Naive thymus-derived CD8-positive, alpha-beta T cell (primary cell): ENCODE measurements at places on chromosomes 16 and 17. TPM values are rescaled to one million over a fixed set of nuclear protein-coding genes. Genes with fewer than 3 reads are reported as not detected.

CIBAR2 gene
- not detected for polyA plus RNA-seq

KRTAP4-12 gene
- polyA plus RNA-seq: 0.15 TPM

KRTAP4-9 gene
- polyA plus RNA-seq: not detected

TBKBP1 gene
- polyA plus RNA-seq: not detected

DNA sequence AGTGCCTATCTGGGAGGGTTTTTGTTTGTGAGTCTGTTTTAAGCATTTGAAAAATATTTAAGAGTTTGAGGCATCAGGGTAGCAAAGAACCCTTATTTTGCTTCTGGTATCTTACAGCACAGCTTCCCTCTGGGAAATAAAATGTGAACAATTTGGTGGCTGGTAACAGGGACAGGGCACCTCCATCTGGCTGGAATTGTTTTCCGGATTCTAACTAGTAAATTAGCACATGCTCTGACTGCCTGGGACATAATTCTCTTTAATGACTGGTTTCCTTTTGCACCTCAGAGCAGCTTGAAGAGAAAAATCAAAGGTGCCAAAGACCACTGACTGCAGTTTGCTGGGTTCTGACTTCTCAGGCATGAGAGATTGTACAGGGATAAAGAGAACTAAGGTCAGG lies 469.1 kb downstream of the GRIN2A start:
- no peaks in the 10 kb centered on the region for H3K36me3 ChIP-seq
- H3K27ac ChIP-seq: no peak overlapping the region
- H3K27me3 ChIP-seq: peaks cover 16% of the 10 kb centered on the region
- no peak for DNase-seq

DNA sequence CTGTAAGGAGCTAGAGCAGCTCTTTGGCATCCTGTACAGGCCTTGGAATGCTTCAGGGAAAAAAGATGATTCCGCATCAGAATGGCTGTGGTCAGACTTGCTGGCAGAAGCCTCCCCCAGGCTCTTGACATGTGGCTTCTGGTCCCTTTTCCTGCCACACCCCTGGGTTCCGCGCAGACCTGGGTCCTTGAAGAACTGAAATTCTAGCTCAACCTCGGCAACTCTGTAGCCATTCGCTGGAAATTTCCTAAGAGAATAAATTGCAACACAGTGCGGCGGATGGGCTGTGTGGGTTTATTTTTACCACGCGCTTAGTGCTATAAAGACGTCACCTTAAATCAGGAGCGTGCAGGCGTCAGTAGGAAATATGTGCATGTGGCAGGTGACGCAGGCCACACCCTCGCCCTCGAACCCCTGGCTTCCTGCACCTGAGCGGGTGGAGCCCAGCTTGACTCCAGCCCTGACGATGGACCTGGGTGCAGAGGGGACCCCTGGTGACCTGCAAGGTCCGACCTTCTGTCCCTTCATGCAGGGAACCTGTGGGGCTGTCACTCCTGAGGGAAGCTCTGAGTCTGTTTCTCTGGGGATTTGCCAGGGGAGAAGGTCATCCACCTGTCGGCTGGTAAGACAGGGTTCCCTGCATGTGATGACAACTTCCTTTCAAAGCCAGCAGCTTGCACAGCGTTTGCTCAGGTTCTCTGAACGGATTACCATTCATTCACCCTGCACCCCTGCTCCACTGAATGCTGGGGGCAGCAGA lies 46.3 kb downstream of the METRNL start:
- H3K27me3 ChIP-seq: peaks cover 51% of the 10 kb centered on the region
- H3K27ac ChIP-seq: peak overlapping the region; percentile 20
- H3K4me3 ChIP-seq: peak overlapping the region; percentile 36

- H3K27me3 ChIP-seq: peaks cover 16% of the 10 kb centered on the region
- H3K4me3 ChIP-seq: no peak overlapping the region
- H3K36me3 ChIP-seq: peaks cover 8% of the 10 kb centered on the region
- H3K27ac ChIP-seq: no peak overlapping the region
These were observed 23.9 kb upstream of the DLX3 start for GRCh38 chr17:50018909-50019308.

- DNase-seq: no peak
- H3K27me3 ChIP-seq: no peaks in the 10 kb centered on the region
- no peaks in the 10 kb centered on the region for H3K36me3 ChIP-seq
These were observed at the start of gene SPEM2 for GRCh38 chr17:7425316-7425715. Gene SPEM2 (plus strand): TSS chr17:7425616. CDS start chr17:7425689, 73 bp downstream.

DNA sequence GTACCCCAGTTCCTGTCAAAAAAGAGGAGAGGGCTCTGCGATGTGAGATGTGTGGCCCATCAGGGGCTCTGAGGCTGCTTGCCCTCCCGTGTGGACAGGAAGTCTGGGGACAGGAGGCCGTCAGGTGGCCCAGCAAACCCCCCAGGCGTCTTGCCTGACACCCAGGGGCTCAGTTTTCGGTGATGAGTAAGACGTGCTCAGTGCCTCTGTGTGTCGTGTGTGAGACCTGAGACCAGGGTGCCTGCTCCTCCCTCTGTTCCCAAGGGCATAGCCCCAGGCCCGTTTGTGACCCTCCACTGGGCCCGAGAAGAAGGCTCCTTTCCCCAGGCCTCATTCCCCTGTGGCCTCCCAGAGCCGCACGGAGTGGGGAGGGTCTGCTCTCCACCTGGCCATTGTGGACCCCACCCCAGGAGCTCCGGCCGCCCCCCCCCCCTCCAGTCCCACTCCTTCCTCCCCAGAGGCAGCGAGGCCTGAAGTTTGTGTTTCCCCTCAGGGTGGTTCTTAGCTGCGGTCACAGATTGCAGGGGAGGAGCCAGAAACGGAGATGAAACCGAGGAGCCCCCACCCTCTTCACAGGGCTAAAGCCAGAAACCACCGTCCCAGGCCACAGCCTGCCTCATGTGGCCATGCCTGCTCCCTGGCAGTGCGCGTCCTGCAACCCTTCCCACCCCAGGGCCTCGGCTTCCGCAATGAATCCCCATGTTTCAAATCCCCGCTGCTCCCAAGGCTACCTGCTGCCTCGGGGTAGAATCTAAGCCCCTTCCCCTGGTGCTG lies 4.9 kb upstream of the ACTG1 start:
- peak; percentile 66 for DNase-seq
- H3K4me3 ChIP-seq: peak overlapping the region; percentile 67
- peak overlapping the region; percentile 79 for H3K27ac ChIP-seq

DNA sequence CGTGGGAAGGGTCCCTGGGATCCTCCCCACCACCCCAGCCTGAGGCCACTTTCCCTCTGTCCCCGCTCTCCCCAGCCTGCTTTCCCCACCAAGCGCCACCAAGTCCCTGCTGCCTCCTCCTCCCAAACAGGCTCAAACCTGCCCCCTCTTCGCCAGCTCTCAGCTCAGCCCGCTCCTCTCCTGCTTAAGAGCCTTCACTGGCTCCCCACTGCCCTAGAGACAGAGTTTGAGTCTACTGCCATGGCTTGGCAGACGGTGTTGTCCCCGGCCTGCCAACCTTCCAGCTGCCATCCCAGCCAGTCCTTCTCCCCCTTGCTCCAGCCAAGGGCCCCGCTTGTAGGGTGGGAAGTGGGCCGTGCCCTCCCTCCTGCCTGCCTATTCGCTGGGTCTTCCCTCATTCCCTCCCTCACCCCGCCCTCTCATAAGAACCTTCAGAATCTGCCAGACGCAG lies 11.1 kb downstream of the IL4R start:
- peak overlapping the region; percentile 78 for H3K27ac ChIP-seq
- no peak overlapping the region for H3K4me3 ChIP-seq
- no peaks in the 10 kb centered on the region for H3K27me3 ChIP-seq
- H3K4me1 ChIP-seq: peaks cover 38% of the 10 kb centered on the region

DNA sequence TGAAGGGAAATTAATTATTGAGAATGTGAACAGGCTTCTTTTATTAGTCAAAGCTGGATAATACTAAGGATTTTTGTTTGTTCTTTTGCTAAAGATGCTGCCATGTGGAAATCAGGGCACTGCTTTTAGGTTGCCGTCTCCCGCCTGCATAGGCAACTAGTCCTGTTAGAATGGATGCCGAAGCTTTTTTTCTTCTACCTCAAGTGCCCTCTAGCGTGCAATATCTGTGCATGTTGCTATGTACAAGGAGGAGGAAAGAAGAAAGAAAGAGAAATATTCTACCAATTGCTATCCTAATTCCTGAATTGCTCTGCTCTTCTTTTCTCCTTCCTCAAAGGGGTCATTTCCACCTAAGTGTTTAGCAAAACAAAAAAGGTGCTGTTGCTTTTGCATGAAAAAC lies 5.2 kb upstream of the CDH8 start:
- H3K27ac ChIP-seq: no peak overlapping the region
- H3K4me3 ChIP-seq: no peak overlapping the region
- peaks cover 13% of the 10 kb centered on the region for H3K27me3 ChIP-seq

GRCh38 chr17:81119223-81120148 lies 45.8 kb upstream of the PVALEF start:
- no peak overlapping the region for H3K27ac ChIP-seq
- no peaks in the 10 kb centered on the region for H3K4me1 ChIP-seq
- peak overlapping the region; percentile 46 for H3K4me3 ChIP-seq
- no peaks in the 10 kb centered on the region for H3K27me3 ChIP-seq

DNA sequence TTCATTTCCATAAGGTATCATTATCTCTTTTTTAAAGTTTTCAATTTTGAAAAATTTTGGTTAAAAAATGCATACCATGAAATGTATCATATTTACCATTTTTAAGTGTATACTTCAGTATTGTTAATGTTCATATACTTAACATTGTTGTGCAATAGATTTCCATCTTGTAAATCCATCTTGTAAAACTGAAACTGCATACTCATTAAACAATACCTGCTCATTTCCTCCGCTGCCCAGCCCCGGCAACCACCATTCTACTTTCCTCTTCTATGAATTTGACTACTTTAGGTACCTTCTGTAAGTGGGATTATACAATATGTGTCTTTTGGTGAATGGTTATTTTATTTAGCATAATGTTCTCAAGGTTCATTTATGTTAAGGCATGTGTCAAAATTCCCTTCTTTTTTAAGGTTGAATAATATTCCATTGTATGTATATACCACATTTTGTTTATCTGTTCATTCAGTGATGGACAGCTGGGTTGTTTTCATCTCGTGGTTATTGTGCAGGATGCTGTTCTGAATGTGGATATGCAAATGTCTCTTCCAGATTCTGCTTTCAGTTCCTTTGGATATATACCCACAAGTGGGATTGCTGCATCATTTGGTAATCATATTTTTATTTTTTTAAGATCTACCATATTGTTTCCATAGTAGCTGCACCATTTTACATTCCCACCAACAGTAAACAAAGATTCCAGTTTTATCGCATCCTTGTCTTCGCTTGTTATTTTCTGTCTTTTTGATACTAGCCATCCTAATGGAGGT lies 6.7 kb downstream of the CCL2 start:
- no peak overlapping the region for H3K4me3 ChIP-seq
- no peak overlapping the region for H3K27ac ChIP-seq
- H3K4me1 ChIP-seq: no peaks in the 10 kb centered on the region
- peaks cover 34% of the 10 kb centered on the region for H3K27me3 ChIP-seq
- DNase-seq: no peak

DNA sequence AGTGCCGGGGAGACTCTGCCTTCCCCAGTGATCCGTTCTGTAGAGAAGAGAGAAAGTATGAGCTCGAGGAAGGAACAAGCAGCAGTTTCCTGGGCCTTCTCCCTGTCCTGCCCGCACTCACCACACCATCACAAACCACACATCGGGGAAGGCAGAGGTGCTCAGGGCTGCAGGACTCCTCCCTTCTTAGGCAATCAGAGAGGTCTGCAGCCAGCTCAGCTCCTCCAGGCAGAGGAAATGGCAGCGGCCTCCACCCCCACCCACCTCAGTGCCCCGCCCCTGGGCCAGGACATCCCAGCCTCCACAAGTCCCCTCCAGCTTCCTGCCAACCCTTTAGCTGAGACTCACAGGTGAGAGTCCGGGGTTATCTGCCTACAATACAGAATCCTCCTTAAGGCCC lies 2.0 kb downstream of the ZNF319 start:
- peaks cover 78% of the 10 kb centered on the region for H3K4me1 ChIP-seq
- H3K4me3 ChIP-seq: peak overlapping the region; percentile 86
- no peaks in the 10 kb centered on the region for H3K27me3 ChIP-seq
- peak; percentile 40 for DNase-seq

DNA sequence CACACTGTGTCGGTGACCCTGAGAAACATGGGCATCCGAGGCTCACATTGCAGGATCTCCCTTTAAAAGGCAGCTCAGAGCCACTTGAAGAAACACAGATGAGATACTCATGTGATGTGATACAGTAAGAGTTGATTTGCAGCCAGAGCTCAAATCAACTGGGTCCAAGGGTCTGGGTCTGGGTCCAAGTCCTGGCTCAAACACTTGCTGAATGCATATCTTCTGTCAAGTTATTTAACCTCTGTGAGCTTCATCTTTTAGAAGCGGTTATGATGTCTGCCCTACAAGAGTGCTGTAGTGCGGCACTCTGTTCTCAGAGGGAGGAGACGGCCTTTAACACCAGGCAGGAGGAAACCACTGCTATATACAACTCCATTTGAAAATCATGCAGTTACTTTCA lies 6.4 kb downstream of the KRT38 start:
- H3K4me3 ChIP-seq: no peak overlapping the region
- peak overlapping the region; percentile 44 for H3K27ac ChIP-seq
- no peaks in the 10 kb centered on the region for H3K36me3 ChIP-seq

DNA sequence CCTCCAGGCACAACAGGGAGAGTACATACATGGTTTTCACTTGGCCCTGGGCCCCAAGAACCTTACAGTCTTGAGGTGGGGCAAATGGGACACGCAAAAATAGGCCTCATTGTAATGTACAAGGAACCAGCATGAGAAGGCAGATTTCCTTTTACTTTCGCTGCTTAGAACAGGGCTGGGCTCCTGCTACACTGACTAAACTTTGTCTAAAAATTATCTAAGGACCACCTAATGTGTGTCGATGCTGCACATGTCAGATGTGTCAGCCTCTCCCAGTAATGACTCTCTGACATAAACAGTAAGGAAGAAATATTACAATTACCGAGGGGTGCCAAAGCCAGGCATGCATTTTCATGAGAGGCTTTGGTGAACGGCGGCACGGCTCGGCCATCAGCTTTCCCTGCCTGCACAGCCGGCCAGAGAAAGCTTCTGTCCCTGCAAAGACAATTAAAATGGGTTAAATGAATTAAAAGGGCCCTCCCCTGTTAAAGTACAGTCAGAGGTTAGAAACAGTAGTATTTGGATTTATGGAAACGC lies 224.2 kb upstream of the IRX3 start:
- no peak overlapping the region for H3K27ac ChIP-seq
- H3K4me3 ChIP-seq: no peak overlapping the region
- H3K27me3 ChIP-seq: peaks cover 14% of the 10 kb centered on the region
- no peak for DNase-seq
- no peaks in the 10 kb centered on the region for H3K36me3 ChIP-seq

GRCh38 chr17:65638221-65638975 lies 77.0 kb upstream of the AXIN2 start:
- no peaks in the 10 kb centered on the region for H3K27me3 ChIP-seq
- DNase-seq: no peak
- H3K27ac ChIP-seq: no peak overlapping the region
- peaks cover 10% of the 10 kb centered on the region for H3K36me3 ChIP-seq

DNA sequence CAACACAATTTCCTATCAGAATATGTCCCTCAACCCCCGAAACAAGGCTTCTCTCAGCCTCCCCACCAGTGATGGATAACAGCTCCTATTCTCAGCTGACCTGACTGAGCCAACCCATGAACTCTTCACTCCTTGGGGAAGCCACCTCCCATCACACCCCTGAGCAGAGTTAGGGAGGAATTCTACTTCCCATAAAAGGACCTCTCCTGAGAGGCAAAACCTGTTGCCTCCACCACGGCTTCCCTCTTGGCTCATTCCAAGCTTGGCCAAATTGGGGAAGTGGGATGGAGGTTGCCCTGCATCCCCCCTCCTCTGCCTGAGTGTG lies 5.7 kb upstream of the RASL10B start:
- no peak for DNase-seq
- H3K4me1 ChIP-seq: peaks cover 16% of the 10 kb centered on the region
- no peak overlapping the region for H3K4me3 ChIP-seq
- H3K27ac ChIP-seq: no peak overlapping the region
